ENCODE measurements at places on chromosomes 2 and 18. TPM values are rescaled to one million over a fixed set of nuclear protein-coding genes. Genes with fewer than 3 reads are reported as not detected.

- DNase-seq: no peak
These were observed 2.2 kb downstream of the HOXD10 start for GRCh38 chr2:176118601-176119339.

GRCh38 chr2:230267059-230267458, 41.5 kb downstream of the SP140 start:
- no peak for DNase-seq

GRCh38 chr18:9348079-9348671, 13.6 kb downstream of the TWSG1 start:
- DNase-seq: no peak

GRCh38 chr2:144011553-144011952, 508.4 kb downstream of the ZEB2 start:
- no peak for DNase-seq

DNA sequence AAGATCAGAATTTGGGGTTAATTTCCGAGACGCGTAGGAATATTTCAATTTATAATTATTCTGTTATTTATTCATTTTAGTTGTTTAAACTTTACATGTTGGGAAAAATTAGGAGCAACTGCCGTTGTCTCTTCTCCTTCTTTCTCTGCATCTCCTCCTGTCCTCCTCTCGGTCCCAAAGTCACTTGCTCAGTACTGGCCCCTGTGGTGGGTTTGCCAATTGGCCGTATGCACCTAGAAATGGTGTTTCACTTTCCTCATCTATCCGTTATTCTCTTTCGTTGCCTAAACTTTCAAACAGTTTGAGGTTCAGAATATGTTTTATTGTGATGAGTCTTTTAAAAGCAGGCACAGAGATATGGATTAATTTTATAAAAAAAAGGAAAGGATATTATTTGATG, 517.9 kb downstream of the PLCL1 start:
- DNase-seq: no peak

The C1QL2 gene
- not detected for total RNA-seq

The DSEL gene
- total RNA-seq: 4.9 TPM

The DSG1 gene
- total RNA-seq: 1,963 TPM

- DNase-seq: no peak
These were observed 18.9 kb downstream of the KCNG3 start for GRCh38 chr2:42474765-42475454.

DNA sequence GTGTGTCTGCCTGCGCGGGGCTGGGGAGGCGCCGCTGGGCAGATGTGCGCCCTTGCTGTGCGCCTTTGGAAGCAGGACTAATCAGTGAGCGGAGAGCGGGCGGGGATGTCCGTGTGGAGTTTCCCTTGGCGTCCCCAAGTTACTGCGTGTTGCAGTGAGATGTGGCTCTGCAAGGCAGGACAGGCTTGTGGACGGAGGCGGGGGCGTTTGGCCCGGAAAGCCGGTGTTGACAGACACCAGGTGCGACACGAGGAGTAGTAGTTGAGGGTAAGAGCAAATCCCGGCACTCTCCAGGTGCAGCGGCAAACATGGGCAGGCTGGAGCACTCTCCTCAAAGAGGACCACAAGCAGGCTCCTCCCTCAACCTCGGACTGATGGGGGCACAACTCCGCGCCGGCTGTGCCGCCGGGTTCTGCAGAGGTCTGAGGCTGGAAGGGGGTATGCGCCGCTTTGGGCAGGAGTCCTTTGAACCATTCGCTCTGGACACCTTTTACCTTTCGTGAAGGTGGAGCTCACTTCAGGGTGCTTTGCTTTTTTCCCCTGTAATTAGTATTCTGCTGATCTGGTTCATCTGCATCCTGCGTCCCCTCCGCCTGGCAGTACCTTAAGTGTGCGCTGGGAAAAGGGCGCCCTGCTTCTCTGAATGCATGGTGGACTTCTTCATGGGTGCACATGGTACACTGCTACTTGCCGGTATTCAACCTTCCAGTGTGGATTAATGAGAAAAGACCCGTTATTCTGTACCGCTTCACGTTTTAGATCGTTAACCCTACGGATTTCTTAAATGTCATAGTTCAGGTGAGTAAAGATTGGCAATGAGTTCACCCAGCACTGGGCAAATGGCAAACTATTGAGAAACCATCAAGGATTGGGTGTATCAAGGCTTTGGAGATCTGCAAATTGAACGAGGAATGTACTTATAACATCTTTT, 608 bp downstream of the CDH7 start:
- DNase-seq: no peak

- DNase-seq: no peak
These were observed 24.8 kb downstream of the IGFBP2 start for GRCh38 chr2:216657980-216658379.

GRCh38 chr2:53584986-53585385, 182.6 kb upstream of the CHAC2 start:
- no peak for DNase-seq

The OSBPL6 gene
- total RNA-seq: 31.4 TPM

DNA sequence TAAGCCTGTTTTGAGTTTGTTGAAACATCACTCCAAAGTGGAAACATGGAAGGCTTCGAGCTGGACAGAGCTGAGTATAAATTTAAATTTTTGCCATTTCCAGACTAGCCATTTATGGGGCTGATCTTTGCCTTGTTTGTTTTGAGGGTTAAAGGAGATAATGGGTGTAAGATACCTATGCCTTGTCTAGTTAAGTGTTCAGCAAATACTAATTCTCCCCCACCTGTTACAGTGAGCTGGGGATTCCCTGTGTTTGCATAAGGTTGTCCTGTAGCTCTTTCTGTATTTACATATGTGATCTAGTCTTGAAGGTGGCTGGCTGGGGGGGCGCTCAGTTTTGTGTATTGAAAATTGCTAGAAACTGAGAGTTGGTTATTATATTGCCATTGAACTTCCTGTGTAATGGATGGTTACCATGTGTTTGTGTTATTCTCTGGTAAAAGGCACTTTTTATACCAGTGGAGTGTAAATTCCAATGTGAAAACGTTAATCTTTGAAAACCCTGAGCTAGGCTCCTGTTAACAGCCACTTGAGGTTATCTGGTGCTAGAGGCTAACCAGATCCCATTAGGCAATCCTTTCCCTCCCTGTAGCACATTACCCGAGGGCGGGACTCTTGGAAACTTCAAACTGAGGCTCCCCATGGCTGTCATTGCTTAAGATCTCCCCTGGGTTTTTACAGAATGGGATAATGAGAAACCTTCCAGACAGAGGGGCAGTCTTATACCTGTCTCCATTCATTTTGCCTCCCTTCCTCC, 26.7 kb downstream of the TANC1 start:
- no peak for DNase-seq

DNA sequence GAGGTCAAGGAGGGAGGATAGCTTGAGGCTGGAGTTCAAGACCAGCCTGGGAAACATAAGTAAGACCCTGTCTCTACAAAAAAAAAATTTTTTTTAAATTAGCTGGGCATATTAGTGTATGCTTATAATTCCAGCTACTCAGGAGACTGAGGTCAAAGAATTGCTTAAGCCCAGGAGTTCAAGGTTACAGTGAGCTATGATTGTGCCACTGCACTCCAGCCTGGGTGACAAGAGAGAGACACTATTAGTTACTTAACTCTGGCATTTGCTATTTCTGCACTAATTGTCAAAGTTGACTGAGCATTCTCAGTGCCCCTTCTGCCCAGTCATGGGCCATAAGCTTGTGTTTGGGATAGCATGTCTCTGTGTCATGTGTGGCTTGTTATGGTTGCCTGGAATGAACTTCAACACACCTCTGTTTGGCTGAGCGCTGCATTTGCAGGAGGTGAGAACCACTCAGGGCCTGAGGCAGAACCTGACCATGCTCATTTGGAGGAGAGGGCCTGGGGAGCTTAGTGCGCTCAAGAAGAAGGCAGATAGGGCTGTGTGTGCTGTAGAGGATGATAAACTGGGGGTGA, 77.7 kb downstream of the SH3RF3 start:
- no peak for DNase-seq

DNA sequence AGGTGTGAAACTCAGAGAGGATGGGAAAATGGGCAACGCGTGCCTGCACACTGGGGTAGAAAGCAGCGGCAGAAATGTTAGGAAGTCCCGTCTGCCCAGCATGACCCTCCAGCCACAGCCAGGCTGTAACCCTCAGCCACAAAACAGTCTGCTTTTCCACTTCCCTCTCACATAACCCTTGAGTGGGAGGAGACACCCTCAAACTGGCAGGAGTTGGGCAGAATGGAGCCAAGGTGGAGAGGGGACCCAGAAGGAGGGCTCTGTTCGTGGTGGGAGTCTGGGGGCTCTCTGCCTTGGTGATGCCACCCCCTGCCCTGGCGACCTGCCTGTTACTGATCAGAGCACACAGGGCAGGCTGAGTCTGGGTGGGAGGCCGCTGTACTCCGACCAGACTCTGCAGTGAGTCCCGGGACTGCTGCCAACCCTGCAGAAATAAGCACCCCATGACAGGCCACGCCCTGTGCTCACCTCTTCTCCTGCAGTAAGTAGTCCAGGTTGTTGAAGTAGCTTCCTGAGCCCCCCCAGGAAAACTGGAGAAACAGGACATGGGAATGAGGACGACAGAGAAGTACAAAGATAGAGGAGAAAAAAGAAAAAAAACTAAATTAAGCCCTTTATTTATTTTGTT, 16.0 kb downstream of the FAM178B start:
- no peak for DNase-seq

DNA sequence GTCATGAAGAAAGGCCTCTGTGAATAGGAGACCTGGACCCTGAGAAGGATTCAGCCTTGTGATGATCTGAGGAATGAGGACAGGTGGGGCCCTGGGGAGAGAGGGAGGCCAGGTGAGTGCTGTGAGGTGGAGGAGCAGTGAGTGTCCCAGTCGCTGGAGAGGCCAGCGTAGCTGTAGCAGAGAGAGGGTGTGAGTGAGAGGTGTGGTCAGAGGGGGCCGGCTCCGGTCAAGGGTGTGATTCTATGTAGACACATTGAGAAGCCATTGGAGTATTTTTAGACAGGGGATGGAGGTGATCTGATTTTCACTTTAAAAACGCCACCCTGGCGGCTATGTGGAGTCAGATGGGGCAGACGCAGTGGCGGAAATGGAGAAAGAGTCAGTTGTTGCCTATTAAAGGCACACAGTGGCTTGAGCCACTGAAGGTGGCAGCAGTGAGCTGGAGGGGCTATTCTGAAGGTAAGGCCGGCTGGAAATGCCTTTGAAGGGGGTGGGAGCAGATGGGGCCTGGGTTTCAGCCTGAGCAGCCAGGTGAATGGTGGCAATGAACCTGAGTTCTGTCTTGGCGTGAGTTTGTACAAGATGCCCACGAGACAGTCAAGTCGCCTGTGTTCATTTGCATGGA, 55.6 kb downstream of the GREB1 start:
- no peak for DNase-seq

DNA sequence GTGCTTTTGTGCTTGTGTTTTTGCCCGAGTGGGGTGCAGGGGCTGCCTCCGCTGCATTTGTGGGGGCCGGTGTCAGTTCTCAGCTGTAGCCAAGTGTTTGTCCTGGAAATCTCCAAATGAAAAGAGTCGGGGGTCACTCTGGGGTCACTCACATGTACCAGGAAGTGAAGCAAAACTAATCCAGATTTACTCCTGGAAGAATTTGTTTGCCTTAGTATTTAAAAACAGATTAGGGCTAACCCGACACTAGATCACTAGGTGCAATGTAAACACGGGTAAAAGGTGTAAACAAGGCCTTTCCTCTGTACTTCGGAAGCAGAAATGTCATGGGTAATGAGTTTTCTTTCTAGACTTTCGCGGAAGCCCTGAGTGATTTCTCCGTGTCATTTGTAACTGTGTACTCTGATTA, 50.3 kb downstream of the GBX2 start:
- no peak for DNase-seq

The HSBP1L1 gene
- 77.3 TPM for total RNA-seq

DNA sequence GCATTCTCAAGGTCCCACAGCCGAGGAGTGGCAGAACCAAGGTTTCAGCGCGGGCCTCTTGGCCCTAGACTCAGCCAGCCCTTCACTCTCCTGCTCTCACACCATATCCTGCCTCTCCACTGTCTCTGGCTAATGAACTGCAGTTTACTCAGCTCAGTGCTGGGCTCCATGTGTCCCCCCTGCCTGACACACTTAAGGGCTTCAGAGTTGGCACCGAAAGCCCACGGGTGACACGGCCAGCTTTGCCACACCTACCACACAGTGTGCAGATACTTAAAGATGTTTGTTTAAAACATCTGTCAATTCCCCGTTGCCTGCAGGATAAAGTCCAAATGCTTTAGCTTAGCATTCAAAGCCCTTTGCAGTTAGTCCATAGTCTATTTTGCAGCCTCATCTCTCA, 241.2 kb downstream of the SEPTIN10 start:
- DNase-seq: no peak

- DNase-seq: no peak
These were observed 1089.9 kb upstream of the DDX18 start for GRCh38 chr2:116724550-116724949.

The TLX2 gene
- total RNA-seq: not detected

DNA sequence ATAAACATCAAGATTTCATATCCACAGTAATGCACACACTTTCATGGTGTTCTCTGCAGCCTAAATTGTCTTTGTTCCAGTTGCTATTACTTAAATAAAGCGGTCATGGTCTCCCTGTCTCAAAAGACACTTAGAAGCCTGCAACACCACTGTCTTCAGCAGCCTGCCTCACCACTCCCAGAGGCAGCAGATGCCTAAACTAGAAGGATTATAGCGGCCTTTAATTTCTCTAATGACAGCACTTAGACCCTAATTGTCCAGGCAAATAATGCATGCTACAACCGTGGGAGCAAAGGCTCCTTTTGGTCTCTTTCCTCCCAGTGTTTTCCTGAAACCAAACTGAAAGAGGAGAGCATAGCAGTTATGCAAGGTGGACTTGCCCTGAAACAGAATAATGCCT, 248.8 kb upstream of the SLC39A10 start:
- DNase-seq: no peak

- DNase-seq: no peak
These were observed 120.4 kb downstream of the SLC5A7 start for GRCh38 chr2:108106731-108107130.

The DYNAP gene
- not detected for total RNA-seq

DNA sequence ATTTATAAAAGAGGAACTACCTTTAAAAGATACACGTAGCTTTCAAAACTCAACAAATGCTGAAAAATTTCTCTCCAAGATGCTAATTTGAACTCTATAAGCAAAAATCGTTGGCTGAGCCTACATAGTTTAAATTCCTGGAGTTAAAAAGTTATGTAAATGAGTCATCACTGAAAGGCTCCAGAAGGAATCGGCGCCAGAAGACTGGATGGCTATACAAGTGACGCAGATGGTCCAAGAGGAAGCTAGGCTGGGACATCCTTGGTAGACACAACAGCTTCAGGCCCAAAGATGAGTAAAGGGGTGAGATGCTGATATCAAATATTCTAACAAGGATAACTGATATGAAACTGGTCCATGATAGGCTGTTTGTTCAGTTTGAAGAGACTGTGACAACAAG, 22.8 kb upstream of the DNAH6 start:
- DNase-seq: no peak

DNA sequence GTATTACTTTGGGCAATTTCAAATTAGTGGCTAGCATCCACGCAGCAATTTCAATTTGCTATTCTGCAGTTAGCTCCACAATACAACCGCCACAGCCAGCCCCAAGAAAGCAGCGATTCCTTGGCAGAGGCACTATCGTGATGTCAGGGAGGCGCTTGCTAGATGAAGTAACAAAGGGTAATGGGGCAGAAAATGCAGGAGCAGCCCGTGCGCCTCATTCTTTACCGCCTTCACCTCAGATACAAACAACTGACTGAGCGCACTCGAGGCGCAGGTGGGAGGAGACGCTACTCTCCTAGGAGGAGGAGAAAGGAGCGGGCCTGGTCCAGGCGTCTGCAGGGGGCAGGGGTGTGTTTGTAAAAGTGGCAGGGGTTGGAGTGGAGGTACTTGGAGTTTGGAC, 76.9 kb upstream of the ASB18 start:
- DNase-seq: peak; percentile 76

All from lower leg skin (tissue), 4 donors.